LHCN-M2 (cell line): ENCODE measurements at places on chromosomes 12 and 14.
A peak's percentile ranks its signal among the peaks of the same experiment; 100 is the strongest.

- peak; percentile 37 for DNase-seq
Measured at GRCh38 chr12:49624921-49625577, 1.7 kb downstream of the PRPF40B start.

GRCh38 chr12:91406920-91407341, 224.3 kb upstream of the DCN start:
- peak; percentile 73 for DNase-seq

DNA sequence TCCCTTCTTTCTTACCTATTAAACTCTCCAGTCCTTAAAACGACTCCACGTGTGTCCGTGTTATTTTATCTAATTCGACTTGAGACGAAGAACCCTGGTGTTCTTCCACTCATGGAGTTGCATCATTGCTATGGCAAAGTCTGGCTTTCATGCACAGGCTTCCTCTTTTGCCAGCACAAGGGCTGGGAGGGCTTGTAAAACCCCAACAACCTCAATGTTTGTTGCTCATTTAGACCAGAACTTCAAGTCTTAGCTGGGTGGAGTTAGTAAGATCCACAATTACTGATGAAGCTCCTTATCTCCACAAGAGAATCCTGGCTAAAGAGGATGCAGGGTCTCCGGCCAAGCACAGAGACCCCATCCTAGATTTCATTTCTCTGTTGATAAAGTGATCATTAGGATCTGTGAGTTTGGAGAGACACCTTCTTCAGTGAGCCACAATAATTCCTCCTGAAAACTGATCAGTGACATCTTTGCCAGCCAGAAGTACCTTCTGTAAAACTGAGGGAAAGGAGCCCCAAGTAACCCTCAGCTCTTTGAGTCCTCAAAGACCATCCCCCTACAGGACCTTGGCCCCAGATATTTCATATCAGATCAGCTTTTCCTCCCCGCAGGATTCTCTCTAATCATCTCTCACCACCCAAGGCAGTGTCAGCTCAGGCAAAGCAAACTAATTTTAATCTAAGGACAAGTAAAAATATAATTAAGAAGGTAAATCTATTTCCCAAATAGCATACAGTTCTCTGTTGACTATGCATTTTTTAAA, 514.6 kb downstream of the FUT8 start:
- no peak for DNase-seq

- peak; percentile 34 for DNase-seq
Measured at GRCh38 chr12:5390174-5390799, 41.6 kb upstream of the NTF3 start.

DNA sequence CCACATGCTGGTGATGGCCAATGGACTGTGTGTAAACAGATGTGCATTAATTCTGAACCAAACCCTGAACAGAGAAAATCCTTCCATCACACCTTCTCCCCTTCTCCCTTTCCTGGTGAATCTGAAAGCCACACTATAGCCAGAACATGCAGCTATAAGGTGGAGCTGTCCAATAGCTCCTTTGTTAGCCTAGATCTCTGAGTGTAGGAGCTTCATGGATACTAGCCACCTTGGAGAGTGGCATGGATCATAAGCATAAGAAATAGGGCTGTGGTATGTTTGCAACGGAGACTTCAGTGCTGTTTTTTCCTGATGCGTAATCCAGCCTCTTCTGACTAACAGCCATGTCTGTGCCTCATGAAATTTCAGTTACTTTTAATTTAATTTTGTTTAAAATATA, 364.5 kb downstream of the BTG1 start:
- DNase-seq, result peak; percentile 35

DNA sequence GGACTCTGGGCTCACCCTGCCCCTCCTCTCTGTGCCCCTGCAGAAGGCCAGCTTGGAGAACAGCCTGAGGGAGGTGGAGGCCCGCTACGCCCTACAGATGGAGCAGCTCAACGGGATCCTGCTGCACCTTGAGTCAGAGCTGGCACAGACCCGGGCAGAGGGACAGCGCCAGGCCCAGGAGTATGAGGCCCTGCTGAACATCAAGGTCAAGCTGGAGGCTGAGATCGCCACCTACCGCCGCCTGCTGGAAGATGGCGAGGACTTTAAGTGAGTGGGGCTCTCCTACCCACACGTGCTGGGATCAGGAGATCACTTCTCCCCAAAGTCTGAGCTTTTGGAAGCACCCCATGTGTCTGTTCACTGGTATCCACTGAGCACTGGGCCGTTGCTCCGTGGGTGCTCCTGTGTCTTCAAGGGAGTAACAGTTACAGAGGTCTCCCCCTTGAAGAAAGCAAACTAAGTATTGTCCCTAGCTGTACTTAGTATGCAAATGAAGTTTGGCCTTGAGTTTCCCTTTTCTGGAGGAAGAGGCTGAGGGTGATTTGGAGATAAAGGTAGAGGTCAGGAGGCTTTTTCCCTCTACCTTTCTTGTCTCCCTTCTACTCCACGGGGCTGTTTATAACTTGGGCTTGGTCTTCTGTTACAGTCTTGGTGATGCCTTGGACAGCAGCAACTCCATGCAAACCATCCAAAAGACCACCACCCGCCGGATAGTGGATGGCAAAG, 3.3 kb downstream of the KRT18 start:
- no peak for DNase-seq

DNA sequence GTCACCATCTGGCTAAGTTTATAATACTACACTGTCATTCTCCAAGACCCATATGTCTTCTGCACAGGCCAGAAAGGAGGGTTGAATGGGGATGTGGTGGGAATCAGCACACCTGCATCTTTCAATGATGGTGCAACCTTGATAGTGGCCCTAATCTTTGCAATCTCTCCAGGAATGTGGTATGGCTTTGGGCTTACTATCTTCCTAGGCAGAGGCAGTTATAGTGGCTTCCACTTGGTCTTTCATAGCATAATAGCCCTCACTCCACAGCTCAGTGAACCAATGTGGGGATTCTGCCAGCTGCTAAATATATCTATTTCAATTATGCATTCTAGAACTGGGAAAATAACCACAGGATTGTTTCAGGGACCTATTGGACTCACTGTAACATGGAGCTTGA, 61.8 kb upstream of the ATP2B1 start:
- DNase-seq, result peak; percentile 51

DNA sequence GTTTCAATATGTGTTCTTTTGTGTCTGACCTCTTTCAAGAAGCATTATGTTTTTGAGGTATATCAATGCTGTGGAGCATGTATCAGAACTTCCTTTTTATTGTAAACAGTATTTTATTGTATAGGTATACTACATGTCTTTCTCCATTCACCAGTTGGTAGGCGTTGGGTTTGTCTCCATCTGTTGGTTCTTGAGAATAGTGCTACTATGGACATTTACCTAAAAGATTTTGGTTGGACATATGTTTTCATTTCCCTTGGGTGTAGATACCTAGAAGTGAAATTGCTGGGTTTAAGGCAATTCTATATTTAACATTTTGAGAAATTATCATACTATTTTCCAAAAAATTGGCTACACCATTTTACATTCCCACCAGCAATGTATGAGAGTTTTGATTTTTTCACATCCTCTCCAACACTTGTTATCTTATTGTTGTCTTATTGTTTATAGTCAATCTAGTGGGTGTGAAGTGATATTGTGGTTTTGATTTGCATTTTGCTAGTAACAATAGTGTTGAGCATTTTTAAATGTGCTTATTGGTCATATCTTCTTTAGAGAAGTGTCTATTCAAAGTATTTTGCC, 409.2 kb downstream of the IPO8 start:
- DNase-seq, result peak; percentile 31

GRCh38 chr12:132622437-132623071, 4.0 kb downstream of the P2RX2 start:
- peak; percentile 88 for DNase-seq

GRCh38 chr12:4082809-4083403, 190.7 kb upstream of the CCND2 start:
- DNase-seq, result no peak

- no peak for DNase-seq
Measured at GRCh38 chr12:81757731-81758365, 1.3 kb downstream of the PPFIA2 start.

DNA sequence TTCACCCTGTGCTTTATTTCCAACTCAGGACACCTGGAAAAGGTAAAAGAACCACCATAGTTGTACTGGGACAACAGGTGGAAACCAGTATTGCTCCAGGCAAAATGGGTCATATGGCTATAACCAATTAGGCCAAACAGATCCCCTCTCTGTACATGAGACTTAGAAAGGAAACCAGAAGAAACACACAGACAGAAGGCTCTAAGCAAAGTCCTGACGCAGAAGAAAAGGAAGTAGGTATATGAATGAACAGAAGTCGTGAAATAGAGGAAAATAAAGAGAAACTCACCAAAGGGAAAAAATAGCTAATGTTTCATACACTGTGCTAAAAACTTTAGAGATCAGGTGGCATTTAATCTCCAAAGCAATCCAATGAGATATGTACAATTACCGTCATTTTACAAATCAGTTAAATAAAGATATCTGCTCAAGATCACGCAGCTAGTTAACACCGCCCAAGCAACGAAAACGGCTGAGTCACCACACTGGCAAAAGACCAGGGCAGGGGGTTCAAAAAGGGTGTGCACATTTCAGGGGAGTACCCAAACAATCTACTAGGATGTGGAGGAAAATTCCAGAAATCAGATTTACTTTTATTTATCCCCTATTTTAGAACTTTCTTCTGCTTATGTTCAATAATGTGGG, 82.3 kb downstream of the ITPR2 start:
- no peak for DNase-seq

DNA sequence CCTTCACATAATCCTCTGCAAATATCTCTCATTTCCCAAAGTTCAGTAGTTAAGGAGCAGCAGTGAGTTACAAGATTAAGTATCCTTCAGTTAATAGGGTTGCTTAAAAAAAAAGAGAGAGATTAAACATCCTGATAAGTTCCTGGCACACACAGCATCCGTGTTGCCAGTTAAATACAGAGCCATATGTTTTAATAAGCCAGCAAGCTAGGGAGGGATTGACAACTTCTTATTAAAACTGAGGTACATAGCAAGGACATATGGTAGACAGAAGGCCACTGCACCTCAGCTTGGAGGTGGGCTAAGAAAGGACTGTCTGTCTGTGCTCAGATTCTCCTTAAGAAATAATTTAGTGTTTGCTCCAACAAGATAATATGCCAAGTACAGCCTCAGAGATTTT, 9.6 kb upstream of the TMEM30B start:
- DNase-seq, result no peak

DNA sequence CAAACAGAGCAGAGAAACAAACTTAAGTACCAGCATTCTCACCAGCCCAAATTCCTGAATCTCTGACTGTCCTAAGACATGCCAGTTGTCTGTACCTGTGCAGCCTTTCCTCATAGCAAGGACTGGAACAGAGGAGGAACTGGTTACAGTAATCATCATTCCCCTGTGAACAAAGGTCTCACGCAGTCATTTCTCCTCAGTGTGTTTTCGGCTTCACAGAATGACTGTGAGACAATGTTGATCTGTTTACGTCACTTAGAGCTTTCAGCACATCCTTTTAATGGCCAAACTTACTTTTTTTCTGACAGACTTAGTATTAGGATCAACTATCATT, 169.0 kb downstream of the FBXL14 start:
- DNase-seq, result no peak
